ENCODE measurements at places on chromosomes 7 and 10.

DNA sequence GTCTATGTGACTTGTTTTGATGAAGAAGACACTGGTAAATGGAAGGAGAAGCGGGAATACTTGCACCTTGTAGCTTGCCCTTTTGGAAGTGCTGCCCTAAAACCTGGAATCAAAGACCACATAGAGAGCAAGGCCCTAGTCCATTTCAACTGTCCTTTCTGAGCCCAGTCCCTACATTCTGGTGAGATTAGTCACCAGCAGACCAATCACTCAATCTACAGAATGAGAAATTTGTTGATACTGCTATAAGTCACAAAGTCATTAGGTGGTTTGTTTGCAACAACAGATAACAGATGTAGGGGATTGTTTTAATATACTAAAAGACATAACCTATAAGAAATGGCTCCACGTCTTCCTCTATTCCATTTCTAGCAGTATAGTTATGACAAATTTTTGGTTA lies 33.6 kb downstream of the WASL start:
- DNase-seq, result no peak

DNA sequence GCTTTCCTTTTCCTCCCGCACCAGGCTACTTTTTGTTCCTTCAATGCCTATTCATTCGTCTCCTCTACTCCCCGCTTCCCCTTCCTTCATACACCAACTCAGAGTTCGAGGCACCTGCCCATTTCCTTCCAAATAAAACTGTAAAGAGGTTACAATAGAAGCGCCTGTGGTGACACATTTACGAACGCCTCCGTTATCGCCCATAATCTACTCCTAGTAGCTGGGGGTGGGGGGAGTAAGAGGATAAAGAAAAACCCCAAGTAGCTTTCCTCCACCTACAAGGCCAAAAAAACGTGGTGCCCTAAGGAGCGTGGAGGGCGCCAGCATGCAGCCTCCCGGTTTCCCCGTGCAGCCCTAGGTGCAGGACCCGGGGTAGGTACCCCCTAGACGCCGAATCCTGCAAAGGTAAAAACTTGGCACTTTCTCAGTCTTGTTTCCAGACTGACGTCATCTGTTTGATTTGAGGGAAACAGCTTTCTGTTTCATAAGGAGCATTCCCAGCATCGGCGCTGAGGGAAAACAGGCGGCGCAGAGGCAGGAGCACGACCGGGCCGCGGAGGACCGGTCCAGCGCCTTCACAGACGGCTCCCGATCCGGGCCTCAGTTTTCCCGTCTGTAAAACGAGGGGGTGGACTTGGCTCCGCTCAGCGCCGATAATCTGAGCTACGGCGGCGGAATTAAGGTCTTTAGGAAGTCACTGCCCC lies 922 bp downstream of the PPA1 start:
- DNase-seq, result peak; percentile 56

DNA sequence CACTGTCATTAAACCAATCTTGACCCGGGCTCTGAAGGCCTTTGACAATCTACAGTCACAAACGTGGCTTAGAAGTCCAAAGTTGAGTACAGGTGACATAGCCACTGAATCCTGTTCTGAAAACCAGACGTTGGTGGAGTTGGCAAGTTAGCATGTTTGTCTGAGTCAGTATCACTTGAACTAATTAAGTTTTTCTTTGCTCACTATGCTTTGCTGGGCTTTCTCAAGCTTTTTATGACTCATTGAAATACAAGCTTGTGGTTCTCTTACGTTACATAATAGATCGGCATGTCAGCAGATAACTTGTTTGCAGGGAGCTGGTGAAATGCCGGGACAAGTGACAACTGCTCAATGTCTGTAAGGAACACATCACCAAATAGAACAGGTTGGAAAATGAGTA lies 53.8 kb downstream of the ARL5B start:
- DNase-seq, result peak; percentile 73

- no peak for DNase-seq
Measured at GRCh38 chr10:60424971-60425370, 35.3 kb upstream of the ANK3 start.

DNA sequence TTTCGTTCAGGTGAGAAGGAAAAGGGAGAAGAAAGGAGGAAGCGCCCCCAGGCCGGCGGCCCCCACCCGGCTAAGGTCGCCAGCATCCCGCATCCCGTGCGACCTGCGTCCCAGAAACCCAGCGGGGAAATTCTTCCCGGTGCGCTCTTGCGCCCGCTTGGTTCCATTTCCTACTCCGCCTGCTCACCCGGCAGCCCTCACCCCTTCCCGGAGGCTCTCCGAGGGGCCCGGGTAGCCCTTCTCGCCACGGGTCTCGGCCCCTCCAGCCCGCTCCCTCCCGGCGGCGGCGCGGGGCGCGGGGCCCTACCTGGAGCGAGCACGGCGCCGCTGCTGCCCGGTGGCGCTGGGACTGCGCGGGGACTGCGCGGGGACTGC lies at the start of gene PRKCQ:
PRKCQ (minus strand) TSS at position 373 of the 375 bp plus-strand sequence. CDS start 65,141 bp downstream, outside the sequence.
- DNase-seq, result peak; percentile 49

DNA sequence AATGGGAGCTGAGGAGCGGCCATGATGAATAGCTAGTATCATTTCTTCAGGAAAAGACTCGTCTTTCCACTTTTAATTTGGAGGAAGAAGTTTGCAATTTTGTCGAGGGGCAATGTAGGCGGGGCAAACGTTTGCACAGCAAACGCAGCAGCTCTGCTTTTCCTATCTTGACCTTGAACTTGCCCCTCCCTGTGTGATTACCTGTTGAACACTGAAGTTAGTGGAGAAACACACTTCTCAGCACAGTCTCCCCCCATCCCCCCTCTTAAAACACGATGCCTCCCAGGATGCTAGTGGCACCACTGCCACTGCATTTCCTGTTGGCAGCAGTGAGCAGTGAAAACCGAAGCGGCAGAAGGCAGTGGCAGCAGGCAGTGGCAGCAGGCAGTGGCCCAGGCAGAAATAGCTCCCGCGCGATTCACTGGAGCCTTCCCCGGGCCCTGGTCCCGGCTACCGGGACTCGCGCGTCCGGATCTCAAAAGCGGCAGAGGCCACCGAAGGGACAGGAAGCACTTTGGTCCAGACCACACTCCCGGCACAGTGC lies at the start of gene EPDR1:
EPDR1 (plus strand) TSS at position 336 of the 544 bp plus-strand sequence. CDS start 300 bp downstream, outside the sequence.
- DNase-seq, result peak; percentile 43

GRCh38 chr7:83514977-83515376 lies 134.0 kb downstream of the SEMA3E start:
- no peak for DNase-seq

DNA sequence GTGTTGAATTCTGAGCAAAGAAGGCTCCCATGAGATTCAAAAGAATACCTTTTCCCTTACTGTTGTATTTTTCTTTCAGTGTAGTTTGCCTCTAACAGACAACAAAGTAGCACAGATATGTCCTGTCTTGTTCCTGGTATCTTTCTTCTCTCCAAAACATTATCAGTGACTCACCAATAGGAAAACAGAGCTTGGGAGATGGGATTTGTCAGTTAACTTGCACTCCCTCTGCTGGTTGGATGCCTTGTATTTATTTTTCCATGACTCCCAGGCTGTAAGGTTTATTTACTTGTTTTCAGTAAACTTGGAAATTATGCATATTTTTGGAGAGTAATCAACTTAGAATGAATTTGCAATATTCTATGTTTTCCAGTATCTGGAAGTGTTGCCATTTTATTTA lies 129.7 kb downstream of the SAMD9 start:
- DNase-seq, result peak; percentile 23

GRCh38 chr7:2258661-2259365 lies 16.8 kb downstream of the NUDT1 start:
- no peak for DNase-seq

DNA sequence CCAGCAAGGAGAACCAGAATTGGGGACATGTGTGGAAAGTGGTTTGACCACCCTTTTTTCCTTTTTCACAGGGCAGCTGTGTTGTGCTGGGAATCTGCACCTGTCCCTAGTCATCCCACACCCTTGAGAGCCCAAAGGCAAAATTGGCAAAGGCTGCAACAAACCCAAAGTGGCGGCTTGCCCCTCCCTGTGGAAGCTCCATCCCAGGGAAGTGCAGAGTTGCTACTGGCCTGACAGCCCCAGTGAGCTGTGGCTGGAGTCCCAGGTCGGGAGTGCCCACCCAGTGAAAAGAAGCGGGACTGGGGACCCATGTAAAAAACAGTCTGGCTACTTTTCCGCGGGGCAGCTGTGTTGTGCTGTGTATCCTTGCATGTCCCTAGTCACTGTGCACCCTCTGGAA lies 109.1 kb upstream of the GRM3 start:
- no peak for DNase-seq

DNA sequence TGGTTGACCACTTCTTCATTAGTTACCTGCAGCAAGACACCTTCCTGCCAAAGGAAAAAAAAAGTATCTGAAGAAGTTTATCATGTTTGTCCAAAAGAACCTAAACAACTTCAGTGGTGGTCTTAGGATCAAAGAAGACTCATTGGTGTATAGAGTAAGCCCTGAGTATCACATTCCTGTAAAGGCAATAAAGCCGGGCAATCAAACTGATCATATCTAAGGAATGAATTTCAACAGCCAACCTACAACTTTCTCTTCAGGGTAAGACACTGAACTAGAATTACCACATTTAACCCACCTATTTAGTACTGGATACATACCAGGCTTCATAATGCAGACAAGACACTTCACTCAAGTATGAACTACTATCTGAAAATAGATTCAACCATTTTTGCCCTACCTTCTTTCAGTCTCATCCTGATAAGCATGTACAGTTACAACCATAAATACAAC lies 10.1 kb downstream of the HNRNPA2B1 start:
- no peak for DNase-seq

- DNase-seq, result no peak
Measured at GRCh38 chr7:126302639-126303038, 950.1 kb downstream of the GRM8 start.

DNA sequence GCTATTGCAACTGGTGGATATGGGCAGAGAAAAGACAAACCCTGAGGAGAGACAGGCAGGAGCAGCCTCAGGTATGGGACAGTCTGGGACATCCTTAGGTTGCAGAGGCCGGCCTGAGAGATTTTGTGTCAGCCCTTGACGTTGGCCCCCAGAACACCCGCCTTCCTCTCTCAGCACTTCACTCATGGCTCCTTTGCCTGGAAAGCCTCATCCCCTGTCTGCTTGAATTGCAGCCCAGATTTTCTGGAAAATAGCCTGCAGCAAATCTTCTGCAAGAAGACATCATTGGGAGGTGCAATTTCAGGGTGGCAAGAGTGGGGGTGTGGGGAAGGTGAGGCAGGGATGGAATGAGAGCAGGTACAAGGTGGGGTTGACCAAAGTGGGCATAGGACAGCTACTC lies 2.2 kb upstream of the FRMD4A start:
- no peak for DNase-seq

- no peak for DNase-seq
Measured at GRCh38 chr7:7739204-7740036, 21.0 kb upstream of the RPA3 start.

DNA sequence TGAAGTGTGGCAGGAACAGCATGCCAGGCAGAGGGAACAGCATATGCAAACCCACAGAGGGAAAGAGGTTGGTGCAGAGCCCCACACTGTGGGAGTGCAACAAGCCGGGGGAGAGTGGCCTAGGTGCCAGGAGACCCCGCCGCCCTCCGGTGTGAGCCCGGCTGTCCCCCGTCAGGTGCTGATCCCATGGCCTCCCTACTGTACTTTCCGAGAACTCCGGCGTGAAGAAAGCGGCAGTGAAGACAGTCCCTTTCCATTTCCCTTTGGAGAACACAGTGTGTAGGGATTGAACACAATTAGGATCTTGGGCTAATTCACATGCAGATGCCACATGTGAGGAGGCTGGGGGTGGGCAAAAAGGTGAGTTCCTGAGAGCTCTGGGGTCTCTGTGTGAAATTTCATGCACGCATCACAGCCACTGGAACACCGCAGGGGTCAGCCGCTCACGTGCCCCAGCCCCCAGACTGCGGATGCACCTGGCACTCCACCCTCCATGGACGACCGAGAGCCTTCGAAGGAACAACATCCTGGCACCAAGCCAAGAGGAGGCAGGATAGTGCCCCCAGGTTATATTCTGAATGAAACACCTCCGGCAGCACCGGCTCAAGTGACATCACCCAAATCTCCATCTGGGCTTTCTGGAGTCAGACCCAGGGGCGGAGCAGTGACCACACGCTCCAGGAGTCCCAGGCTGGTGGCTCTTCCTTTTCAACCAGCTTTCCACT lies 82.1 kb upstream of the PPP2R2D start:
- no peak for DNase-seq

DNA sequence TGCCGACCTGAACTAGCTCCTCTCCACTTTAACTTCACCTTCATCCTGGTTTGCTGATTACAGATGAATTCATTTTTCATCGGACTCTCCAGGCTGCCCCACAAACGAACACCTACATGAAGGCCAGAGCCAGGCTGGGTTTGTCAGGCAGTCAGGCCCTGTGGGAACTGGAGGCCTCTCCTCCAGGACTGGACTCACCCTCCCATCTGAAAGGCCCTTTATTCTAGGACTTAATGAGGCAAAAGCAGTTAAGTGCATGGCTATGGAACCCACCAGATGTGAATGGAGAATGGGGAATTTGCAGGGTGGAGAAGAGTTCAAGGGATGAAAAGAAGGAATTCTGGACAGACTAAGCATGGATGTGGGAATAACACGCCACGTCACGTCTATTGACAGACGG lies 170.8 kb downstream of the ARHGAP12 start:
- DNase-seq, result no peak

DNA sequence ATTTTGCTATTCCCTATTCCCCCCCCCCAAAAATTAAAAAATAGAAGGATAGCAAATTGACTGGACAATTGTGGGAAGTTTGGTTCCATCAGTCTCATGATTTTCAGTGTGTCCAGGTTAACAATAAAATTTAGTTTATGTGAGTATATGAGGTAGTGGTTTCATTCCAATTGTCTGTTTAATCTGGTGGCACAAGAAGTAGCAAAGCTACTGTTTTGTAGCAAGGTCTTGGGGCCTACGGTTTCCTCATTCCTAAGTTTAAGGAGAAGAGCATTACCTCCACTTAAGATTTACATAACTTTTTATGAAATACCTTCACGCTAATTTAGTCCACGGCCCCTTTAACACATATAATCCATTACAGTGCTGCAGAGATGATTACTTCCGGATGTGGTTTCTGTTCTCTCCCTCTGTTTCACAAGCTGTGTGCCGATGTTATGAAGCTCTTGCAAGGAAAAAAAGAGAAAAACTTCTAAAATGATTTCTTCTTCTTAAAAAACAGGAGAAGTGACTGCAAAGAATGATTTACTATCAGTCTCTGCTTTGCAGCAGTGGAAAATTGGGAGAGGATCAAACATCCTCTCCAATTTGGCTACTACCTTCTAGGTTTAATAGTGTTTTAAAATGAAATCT lies 32.7 kb upstream of the NPVF start:
- no peak for DNase-seq

DNA sequence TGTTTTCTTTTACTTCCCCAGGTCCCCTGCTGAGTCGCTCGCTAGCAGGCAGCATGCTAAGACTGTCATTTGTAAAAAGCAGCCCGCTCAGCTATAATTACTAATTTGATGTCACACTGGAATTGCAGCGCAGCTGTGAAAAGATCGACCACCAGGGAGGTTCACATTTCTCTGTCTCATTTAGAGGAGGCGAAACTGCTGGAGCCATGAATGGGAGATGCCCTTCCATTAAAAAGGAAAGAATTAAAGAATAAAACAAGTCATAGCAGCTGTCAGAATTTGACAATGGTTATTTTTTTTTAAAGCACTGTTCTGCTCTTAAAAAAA lies 153.5 kb downstream of the PIP4K2A start:
- DNase-seq, result no peak

All from HuH-7 (cell line).